ENCODE measurements at places on chromosomes 7 and 10.

GRCh38 chr7:95097291-95097690, 189.9 kb downstream of the PPP1R9A start:
- no peak for DNase-seq

DNA sequence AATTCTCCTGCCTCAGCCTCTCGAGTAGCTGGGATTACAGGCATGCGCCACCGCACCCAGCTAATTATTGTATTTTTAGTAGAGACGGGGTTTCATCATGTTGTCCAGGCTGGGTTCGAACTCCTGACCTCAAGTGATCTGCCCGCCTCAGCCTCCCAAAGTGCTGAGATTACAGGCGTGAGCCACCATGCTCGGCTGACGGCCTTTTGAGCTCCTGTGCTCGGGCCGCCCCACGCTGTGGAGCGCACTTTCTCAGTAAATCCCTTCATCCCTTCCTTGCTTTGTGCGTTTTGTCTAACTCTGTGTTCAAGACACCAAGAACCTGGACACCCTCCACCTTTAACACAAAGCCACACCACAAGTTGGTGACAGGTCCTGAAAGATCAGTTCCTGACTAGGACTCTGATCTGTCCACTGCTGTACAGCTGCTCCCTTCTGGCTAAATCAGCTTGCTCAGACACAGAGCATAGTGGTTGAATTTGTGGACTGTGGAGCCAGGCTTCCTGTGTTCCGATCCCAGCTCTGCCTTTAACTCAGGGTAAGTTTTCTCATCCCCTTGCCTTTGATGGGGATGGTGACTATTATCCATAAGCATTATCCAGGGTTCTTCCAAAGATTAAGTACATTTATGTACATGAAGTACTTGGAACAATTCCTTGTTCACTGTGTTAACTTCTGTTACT, 20.1 kb downstream of the CHST3 start:
- no peak for DNase-seq

DNA sequence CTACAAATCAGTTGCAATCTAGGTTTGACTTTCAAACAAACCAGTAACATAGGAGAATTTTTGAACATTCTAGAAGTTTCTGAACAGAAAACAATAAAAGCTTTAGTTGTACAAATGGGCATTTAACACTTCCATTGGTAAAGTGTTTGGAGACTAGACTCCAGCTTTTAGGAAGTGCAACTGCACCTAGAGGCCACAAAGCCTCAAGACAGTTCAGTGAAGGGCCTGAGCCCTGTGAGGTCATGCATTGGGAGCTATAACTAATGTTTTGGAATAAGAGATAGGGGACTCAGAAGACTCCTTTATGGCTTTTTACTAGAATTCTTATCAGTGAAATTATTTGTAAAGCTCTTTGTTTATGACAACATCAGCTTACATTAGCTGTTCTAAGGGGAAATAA, 3.0 kb upstream of the EPHB6 start:
- DNase-seq: no peak

DNA sequence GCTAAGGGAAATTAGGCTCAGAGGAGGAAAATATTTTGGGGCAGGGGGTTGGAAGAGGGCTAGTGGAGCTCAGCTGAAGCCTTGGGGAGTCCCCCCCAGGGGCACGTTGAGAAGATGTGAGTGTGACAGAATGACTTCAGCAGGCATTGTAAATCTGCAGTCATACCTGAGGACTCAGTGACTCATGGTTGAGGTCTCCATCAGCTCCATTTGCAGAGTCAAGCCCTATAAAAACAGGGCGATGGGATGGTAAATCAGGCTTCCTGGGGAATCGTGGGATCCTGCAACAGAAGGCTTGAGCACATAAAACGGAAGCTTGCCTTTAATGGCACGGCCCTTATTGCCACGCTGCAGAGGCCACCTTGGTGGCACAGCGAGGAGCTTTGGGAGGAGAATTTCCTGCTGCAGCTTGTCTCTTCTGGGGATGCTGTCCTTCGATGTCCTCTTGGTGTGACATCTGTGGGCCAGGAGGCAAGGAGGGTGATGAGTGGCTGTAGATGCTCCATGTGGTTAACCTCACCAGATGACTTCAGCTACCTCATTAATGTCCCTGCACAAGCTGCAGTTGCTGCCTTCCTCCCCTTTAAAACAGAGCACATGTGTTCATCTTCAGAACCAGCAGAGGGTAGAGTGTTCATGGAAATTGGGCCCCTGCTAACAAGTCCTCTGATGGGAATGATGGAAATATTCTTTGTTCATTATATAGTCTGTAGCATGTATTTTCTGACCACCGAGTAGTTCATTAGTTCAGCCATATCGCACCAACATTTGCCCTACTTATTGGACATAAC, 285.9 kb downstream of the LRMDA start:
- no peak for DNase-seq

GRCh38 chr7:27101957-27102580, 414 bp downstream of the HOXA2 start:
- no peak for DNase-seq

DNA sequence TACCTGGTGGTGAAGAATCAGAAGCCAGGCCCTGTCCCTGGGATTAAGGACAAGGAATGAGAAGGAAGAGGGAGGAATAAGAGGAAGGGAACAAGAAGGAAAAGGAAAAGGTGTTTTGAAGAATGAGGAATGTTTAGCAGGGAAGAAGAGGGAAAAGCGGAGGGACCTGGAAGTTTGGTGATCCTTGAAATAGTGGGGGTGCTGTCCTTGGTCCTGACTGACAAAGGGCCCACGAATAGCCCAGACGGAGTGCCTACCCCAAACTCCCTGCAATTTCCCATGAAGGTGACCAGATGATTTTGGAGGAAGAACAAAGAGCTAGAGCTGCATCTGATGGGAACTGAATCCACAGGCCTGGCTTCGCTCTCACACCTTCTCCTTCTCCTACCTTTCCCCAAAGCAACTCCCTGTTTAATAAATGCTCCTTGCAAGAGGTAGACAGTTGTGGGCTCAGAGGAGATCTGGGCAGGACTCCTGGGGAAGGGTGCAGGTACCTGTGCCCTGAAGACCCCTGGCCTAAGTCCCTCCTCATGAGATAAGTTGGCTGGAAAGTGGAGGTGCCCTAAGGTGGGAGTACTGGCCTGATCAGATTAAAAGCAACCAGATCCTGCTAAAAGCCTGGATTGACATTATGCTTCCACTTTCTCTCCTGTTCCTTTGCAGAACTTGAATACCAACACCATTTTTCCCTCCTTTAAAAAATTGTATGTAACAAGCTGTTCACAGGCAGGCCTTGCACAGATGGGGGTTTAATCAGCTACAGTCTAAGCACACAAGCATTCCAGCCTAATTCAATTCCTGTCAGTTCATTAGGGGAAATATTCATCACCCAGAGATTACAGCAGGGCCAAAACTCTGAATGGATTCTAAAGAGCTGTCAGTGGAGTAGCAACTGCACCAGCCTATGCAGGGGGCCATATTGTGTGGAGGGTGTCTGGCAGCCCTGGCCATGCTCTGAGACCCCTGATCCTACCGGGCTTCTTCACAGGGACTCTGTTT, 19.4 kb downstream of the KAZALD1 start:
- DNase-seq: no peak

GRCh38 chr7:37109016-37109683, 339.5 kb downstream of the ELMO1 start:
- DNase-seq: no peak

GRCh38 chr7:154310114-154310513, 257.9 kb downstream of the DPP6 start:
- DNase-seq: no peak

DNA sequence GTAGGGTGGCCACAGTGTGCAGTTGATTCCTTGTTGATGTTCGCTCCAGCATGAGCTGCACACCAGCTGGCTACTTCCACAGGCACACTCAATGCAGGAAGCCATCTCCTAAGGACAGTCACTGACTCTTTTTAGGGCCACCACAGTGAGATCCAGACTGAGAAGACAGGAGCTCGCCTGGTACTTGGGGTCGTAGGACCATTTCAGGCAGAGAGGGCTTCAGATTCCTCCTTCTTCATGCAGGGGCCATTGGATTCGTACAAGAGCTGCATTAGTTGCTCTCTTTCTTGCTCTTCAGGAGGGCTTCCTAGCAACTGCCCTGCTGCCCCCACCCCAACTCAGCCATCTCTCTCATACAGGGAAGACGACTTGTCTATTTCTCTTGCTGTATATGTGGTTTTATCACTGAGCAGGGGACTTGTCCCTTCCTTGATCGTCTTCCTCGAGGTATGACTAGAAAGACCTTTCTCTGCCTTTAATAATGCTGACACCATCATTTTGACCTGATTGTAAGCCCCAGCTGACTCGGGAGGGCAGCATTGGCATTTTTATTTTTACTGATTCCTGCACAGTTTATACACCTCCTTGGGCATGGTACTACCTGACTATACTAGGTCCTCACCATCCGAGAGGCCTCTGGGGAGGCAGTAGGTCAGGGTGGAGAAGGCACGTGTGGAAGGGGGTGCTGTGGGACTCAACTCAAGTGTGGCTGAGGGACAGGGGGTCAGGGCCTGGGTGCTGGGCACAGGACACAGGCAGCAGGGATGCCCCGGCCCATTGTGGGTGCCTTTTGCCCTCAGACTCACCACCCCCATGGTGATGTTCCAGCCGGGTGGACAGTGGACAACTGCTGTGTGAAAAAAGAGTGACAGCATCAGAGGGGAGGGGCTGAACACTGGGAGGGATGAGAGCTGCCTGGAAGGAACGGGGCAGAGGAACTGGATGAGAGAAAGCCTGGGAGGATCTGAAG, 136.7 kb upstream of the ZNF746 start:
- DNase-seq: no peak

DNA sequence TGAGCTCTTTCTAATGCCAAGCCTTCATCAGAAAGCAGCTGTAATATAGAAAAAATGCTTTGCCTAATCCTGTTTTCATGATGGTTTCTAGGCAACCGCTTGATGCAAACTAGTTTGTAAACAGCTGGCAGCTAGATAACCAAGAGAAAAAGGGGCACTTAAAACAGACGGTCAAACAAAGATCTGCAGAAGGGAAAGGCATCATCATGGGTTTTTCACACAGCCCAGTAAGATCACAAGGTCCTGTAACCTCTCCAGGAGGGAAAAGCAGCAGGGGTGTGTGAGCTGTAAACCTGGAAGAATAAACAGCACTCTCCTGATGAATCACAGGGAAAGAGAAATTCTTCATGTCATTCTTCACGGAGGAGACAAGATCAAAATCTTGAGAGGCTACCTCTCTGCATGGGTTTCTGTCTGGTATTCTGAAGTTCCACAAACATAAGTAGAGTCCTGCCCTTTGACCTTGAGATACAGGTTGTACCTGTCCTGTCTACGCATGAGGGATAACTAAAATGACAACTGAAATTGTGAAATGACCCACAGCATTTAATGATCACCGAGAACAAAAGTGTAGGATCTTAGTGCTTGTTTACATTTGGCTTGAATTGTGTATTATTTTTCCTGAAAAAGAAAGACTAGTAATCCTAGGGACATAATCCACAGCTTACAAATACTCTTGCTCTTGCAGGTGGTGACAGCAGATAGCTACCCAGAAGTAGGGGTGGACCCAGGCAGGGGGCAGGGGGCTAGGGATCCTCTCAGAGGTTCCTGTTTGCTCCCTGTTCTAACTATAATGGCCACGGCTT, 48.0 kb downstream of the CREB3L2 start:
- no peak for DNase-seq

DNA sequence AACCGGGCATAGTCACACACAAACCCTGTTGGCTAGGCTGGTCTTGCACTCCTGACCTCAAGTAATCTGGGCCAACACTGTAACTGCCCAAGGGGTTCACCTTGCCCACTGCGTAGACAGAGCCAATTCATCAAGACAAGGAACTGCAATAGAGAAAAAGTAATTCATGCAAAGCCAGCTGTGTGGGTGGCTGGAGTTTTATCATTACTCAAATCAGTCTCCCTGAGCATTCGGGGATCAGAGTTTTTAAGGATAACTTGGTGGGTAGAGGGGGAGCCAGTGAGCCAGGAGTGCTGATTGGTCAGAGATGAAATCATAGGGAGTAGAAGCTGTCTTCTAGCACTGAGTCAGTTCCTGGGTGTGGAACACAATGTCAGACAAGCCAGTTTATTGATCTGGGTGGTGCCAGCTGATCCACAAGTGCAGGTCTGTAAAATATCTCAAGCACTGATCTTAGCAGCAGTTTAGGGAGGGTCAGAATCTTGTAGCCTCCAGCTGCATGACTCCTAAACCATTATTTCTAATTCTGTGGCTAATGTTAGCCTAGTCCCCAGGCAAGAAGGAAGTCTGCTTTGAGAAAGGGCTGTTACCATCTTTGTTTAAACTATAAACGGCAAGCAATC, 15.6 kb upstream of the FXYD4 start:
- no peak for DNase-seq

DNA sequence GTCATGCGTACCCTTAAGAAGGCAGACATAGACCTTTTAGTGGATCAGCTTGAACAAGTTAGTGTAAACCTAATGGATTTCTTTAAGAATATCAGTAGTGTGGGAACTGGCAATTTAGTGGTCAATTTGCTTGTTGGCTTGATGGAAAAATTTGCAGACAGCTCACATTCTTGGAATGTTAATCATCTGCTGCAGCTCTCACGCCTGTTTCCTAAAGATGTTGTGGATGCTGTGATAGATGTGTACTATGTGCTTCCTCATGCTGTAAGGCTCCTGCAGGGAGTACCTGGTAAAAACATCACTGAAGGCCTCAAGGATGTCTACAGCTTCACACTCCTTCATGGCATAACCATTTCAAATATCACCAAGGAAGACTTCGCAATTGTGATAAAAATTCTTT, 103.4 kb downstream of the ABCA13 start:
- no peak for DNase-seq

GRCh38 chr10:21336476-21337170, 188.9 kb downstream of the SKIDA1 start:
- DNase-seq: peak; percentile 48

GRCh38 chr7:124843336-124843735, 77.7 kb upstream of the GPR37 start:
- no peak for DNase-seq

GRCh38 chr7:26127411-26127810, 24.6 kb upstream of the NFE2L3 start:
- DNase-seq: no peak

- DNase-seq: no peak
Measured at GRCh38 chr7:25310896-25311295, 82.6 kb upstream of the NPVF start.

DNA sequence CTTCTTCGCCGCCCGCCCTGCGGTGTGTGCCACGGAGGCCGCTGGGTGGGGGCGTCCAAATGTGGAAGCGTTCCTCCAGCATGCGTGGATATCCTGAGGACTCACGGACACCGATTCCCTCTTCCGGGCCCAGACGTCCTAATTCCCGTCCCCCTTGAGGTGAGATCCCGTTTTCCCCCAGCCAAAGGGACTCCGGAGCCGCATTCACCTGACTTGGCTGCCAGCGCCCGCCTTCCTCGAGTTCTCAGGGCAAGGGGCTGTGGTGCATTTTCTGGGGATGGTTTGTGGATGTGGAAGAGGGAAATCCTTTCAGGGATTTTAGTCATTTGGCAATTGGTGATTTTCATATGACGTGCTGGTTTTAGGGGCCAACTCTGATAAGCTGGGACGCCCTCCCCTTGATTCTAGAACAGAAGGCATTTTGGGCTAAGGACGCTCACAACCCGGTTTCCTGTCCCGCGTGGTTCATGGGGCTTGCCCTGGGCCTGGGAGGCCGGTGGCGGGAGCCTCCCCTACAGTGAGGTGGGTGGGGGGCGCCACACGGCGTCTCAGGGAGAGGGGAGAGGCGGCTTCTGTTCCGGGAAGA, 165.4 kb downstream of the ACTR3B start:
- no peak for DNase-seq

All from NCI-H446 (cell line).